ENCODE measurements at places on chromosomes 2 and 18.

DNA sequence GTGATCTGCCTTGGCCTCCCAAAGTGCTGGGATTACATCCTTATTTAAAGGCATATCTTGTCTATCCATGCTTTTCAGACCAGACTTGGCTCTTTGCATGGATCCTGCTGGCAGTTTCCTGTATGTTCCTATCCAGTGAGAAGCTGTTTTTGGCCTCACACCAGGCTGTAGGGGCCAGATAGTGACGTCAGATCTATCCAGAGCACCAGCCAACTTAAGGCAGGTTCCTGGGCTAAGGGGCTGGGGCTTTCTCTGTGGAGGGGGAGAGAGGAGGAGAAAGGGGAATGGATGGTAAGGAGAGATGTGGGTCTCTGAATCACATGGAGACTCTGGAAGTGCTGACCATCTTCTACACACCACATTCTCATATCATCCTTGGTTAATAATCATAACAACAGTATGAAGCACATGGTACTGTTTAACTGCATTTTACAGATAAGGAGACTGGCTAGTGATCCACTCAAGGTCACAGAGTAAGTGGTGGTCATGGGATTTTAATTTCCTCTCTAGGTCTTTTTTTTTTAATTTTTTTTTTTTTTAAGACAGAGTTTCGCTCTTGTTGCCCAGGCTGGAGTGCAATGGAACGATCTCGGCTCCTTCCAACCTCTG lies 2.0 kb upstream of the FAM117B start:
- no peak for DNase-seq

GRCh38 chr2:129006901-129007300 lies 688.2 kb upstream of the HS6ST1 start:
- no peak for DNase-seq

DNA sequence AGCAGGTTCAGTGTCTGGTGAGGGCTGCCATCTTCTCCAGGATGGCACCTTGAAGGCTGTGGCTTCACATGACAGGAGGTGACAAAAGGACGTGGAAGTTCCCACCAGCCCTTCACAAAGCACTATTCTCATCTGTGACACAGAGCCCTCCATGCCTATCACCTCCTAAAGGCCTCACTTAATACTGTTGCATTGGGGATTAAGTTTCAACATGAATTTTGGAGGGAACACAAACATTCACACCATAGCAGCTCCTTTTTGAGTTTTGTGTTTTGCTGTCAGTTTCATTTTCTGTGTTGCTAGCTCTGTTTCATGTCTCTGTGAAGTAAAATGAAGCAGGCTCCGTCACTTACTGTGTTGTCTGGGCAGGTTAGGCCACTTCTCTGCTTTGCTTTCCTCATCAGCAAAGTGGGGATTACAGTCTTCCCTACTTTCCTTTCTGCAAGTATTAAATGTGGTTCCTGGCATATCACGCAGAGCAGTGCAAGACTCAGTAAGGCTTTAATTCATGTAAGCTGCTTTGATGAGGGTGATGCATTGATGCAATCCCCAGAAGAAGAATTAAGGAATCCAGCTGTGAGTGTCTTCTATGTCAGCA lies 31.6 kb downstream of the LIMS1 start:
- no peak for DNase-seq

GRCh38 chr2:9490789-9491188 lies 16.4 kb downstream of the IAH1 start:
- DNase-seq: no peak

- DNase-seq: no peak
These were observed 36.2 kb upstream of the CCBE1 start for GRCh38 chr18:59733421-59733820.

GRCh38 chr2:49123600-49123999 lies 30.7 kb downstream of the FSHR start:
- no peak for DNase-seq

- no peak for DNase-seq
These were observed 27.5 kb upstream of the ACVR1 start for GRCh38 chr2:157903626-157904025.

- DNase-seq: no peak
These were observed 11.2 kb downstream of the DGUOK start for GRCh38 chr2:73937899-73938298.

DNA sequence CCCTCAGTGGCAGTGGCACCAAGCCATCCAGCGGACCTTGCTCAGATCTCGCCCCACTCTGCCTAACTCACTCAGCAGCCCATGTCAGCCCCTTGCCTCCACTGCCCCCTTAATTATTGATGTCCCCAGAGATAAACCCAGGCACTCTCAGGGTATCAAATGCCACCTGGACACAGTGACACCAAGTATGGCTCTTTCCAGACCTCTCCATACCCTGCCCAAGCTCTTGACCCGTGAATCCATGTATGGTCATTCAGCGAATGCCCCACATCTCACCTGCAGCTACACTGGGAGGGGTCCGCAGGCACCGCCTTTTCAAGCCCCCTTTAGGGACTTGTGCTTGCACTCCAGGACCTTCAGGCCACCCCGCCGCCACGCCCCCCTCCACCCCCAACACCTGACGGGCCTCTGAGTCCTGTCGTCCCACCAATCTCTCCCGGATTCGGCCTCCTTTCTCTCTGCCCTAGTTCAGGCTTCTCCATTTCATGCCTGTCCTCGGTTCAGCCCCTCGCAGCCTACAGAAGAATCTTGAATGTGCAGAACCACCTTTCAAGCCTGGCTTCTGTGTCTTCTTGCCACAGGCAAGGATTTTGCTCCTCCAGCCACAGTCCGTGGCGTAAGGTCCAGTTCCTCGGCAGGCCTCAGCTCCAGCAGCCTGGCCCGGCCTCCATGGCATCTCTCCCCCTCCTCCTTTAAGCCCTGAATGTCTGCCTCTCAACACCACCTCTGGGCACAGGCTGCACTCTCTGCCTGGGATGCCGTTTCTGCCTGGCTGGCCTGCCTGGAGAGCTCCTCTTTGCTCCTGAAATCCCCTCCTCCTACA lies 54.1 kb upstream of the ODC1 start:
- DNase-seq: no peak

GRCh38 chr2:30359644-30360167 lies 87.3 kb upstream of the LCLAT1 start:
- no peak for DNase-seq

DNA sequence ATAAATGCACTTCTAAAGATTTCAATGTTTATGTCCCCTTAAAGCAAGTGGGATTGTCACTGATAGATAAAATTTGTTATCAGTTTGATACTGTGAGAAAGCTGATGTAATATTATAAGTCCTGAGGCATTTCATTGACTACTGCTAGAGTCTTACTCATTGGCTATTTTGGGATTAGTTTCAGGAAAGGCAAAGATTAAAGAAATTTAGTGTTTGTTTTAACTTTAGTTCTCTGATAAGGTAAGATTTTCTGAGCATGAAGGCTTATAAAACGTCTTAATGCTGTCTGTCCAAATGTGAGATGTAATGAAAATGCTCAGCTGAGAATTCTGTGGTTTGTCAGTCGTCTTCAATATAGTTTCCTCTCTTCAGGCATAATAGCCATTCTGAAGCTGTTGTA lies 886.4 kb upstream of the CDH2 start:
- DNase-seq: no peak

DNA sequence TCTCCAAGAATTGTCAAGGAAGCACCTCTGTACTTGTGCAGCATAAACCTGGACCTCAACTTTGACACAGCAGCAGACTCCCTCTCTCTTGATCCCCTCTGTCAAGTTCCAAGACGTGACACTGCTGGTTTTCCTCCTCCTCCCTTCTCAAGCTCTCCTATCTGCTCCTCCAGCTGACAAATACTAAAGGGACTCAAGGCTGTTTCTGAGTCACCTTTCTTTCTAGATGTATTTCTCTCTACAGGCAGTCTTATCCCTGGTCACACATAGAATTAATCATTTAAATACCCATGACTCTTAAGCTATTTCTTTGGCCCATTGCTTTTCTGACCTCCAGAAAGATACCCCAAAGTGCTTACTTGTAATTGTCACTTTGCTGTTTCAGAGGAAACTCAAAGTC lies 53.5 kb downstream of the SEPTIN10 start:
- no peak for DNase-seq

DNA sequence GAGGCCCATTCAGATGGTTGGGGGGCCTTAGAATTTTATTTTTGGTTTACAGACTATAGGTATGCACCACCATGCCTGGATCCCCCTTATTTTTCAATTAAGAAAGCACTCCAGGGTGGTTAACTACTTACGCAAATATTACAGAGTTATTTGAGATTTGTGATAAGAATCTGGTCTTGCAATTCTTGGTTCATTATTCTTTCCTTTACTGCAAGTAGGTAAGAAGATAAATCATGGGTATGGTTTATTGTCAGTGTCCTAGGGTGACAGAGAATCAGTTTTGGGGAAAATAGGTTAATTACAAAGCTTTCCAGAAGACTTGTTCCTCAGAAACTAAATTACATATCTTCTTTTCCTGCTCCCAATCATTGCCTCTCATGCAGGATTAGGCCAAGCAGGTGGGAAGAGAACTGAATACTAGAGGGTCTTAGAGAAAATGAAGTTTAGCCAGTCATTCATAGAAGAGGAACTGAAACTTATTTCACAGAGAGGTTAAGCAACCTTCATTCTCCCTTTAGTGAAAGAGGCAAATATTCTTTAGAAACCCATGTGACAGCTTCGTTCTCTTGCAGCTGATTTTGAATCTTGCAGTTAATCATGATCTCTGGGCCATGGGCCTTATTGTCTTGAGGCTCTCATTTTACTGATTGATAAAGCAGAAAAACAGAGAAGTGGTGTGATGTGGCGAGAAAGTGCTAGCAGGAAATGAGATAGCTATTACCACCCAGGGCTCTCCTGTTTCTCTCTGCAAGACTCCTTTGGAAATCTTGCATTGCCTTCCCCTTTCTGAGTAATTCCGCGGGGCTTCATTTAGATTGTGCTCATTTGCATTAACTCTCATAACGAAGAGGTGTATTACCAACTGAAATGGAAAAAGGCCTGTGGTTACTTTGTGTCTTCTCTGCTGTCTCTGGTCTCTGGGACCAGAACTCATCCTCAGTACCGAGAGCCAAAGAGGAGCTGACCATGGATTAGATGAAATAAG lies 44.8 kb upstream of the ARHGAP25 start:
- DNase-seq: no peak

DNA sequence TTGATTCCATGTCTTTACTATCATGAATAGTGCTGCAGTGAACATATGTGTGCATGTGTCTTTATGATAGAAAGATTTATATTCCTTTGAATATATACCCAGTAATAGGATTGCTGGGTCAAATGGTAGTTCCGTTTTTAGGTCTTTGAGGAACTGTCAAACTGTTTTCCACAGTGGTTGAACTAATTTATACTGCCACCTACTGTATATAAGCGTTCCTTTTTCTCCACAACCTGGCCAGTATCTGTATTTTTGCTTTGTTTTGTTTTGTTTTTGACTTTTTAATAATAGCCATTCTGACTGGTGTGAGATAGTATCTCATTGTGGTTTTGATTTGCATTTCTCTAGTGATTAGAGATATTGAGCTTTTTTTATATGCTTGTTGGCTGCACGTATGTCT lies 641.6 kb downstream of the SUCLG1 start:
- DNase-seq: no peak

DNA sequence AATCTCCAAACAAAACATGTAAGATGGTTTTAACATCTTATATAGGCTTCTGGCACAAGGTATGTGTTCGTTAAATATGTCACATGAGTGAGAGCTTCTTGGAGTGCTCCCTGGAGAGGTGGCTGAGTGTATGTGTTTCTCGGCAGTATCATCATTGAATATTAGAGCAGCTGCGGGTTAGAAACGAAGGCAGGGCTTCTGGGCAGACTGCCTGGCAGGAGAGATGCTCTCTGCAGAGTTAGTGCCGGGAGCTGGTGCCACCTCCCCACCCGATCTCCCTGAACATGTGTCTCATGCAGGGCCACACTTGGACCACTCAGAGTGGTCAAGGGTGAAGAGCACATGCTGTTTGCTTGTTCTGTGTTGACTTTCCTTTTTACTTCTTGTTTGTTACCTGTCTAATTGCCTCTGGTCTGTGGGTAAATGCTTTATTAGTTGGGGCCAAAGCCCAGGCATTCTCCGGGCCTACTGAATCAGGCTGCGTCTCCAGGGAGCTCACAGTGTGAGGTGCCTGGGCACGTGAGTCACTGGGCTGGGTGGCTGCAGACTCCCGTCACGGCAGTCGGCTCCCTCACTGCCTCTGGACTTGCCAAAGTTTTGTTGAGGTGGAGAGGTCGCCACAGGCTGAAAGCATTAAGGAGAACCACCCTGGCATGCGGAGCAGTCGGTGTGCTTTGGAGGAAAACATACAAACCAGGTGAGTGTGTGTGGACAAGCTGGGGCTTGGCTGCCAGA lies 246.6 kb downstream of the FHOD3 start:
- no peak for DNase-seq

DNA sequence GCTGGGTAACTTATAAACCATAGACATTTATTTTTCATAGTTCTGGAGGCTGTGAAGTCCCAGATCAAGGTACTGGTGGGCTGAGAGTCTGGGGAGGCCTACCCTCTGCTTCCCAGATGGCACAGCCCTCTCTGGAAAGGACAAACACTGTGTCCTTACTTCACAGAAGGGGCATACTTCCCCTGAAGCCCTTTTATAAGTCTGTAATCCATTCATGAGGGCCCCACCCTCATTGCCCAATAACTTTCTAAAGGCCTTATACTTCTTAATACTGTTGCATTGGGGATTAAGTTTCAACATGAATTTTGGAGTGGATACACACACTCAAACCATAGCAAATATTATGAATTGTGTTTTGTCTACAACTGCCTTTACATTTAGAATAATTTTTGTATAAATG lies 36.0 kb downstream of the ATIC start:
- DNase-seq: no peak

GRCh38 chr2:44777537-44777936 lies 164.0 kb upstream of the SIX3 start:
- DNase-seq: no peak

DNA sequence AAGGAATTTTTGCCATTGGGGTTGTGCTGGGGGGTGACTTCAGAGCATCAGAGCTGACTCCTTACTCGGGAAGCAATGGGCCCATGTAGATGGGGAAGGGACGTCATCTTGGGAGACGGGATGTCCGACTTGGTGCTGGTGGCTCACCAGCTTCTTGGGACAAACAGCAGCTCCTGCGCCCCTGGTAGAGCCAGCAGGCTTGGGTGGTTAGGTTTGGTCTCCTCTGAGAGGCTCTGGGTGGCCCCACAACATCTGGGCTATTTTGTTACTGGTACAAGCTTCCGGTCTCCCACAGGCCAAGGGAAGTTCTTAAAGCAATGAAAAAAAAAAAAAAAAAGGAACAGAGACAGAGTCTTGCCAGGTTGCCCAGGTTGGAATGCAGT lies 1.8 kb downstream of the NGEF start:
- DNase-seq: no peak

DNA sequence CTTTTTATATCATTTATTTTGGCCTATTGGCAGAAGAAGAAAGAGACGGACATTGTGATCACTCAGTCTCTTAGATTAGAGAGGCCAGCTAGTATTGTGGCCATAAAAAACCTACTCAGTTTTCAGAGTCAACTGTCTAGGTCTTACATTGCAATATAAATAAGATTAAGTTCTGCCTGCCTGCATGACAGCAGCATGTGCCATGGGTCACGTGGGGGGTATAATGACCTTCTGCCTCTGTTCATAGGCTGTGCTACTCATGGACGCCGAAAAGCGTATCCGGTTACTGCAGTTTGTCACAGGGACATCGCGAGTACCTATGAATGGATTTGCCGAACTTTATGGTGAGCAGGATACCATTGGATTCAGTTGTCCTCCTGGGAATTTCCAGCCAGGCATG lies 238.5 kb downstream of the ALPK2 start:
- no peak for DNase-seq

All from right kidney (tissue), 9 donors.